Activated CD8-positive, alpha-beta memory T cell treated with anti-CD3 and anti-CD28 coated beads for 1 hour (primary cell): ENCODE measurements at places on chromosomes 5 and 9.

GRCh38 chr5:95223566-95224258 lies 61.2 kb downstream of the MCTP1 start:
- DNase-seq: no peak

DNA sequence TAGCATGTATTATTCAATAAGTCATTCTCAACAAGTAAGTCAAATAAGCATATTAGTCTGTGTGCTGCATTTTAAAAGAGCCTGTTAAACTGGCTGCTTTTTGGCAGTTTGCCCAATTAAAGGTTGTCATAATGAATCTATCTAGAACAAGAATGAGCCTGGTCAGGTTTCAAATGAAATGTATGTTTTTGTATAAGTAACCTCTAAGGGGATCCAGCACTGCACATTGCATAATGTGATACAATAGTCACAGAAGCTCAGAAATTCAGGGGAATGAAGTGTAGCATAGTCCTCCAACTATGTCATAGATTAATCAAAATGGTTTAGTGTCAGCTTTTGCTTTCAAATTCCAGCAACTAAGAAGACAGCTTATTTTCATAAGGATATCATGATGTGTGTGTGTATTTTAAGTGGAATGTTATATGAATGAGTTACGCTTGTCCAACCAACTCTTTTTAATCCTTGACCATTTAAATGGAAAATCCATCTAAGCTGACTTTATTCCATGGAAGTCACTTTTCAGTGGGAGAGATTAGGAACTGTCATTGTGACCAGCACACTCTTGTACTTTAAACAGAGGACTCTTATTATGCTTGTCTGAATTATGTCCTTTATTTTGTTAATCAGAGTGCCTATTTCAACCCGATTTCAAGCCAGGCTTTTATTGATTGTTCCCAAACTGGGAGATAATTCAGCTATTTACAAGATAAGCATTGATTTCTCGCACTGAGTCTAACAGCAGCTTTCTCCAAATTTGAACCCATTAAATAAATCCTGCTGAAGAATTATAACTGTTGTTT lies 283.9 kb upstream of the ADAMTSL1 start:
- DNase-seq: no peak

DNA sequence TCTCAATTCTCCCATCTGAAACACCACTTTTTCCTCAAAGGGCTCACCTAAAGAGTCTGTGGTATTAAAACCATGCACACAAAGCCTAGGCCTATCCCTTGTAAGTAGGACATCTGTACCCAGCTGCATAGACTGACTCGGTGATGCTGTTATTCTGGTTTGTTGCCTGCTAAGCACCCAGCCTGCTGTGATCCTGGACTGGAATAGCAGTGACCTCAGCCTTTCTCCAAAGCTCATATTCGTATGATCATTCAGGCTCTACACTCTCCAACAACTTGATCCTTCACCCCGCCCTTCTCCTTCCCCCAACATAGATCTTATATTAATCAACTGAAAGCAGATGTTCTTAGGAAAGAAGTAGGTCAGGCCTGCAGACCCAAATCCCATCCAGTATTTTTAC lies 81.4 kb upstream of the WWC1 start:
- DNase-seq: no peak

- DNase-seq: no peak
Measured at GRCh38 chr9:21580636-21581378, 98.7 kb upstream of the IFNE start.

- DNase-seq: no peak
Measured at GRCh38 chr9:118100529-118101419, 396.6 kb downstream of the TLR4 start.

DNA sequence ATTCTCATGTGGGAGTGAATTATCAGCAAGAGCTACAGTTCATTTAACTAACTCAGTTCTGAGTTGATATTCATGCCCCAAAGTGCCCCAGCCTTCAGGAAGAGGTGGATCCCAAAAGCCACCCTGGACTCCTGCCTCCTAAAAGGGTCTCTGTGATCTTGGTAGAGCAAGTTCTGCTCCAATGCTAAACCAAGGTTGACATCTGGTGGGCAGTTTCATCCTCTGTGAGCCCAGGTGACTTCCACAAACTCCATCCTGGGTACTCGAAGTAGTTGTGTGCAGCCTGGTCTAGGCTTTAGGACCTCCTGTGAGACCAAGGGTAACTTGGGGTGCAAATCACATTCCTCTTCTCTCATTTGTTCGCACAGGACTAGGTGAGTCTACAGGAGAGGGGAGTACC lies 816.8 kb downstream of the MTRR start:
- DNase-seq: no peak

- no peak for DNase-seq
Measured at GRCh38 chr5:61328791-61329549, 3.1 kb upstream of the ZSWIM6 start.

GRCh38 chr5:135625486-135625885 lies 46.7 kb upstream of the CXCL14 start:
- no peak for DNase-seq

GRCh38 chr9:131709771-131710431 lies 30.0 kb downstream of the RAPGEF1 start:
- no peak for DNase-seq

- no peak for DNase-seq
Measured at GRCh38 chr5:138273834-138274188, 610 bp downstream of the GFRA3 start.

DNA sequence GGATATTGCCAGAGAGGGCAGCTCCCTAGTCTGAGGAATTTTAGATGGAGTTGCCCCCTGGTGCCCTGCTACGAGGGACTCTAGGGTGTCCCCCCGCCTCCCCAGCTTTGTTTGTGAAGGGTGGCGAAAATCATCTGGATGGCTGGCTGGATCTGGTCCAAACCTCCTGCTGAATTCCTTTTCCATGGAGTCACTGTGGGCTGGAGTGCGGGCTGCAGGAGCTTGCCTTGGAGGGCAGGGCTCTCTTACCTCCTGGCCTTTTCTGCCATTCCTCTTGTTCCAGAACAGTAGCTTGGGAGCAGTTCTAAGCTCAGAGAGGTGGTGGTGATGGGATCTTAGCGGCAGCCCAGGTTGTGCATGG lies 2.1 kb downstream of the SYNPO start:
- no peak for DNase-seq

DNA sequence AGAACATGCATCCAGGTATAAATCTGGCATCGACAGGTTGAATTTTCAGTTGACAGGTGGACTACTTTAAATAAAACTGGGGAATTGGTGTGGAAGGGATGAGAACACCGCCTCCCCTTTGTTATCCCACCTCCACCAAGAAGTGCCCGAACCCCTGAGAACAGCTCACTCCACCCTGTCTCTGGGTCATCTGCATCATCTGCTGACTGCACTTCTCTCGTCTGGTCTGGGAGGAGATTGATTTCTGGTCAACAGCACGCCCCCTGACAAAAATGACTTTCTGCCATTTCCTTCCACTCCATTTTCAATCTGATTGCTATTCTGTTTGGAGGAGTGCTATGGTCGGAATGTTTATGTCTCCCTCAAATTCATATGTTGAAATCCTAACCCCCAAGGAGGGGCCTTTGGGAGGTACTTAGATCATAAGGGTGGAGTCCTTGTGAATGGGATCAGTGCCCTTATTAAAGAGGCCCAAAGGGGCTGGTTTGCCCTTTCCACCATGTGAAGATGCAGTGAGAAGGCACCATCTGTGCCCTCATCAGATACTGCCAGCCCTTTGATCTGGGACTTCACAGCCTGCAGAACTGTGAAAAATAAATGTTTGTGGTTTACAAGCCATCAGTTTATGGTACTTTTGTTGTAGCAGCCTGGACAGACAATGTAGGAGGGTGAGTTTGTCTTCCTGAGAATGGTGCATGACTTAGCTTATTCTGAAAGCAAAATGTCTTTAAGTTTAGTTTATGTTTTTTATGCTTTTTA lies 145.7 kb downstream of the EGFLAM start:
- no peak for DNase-seq

DNA sequence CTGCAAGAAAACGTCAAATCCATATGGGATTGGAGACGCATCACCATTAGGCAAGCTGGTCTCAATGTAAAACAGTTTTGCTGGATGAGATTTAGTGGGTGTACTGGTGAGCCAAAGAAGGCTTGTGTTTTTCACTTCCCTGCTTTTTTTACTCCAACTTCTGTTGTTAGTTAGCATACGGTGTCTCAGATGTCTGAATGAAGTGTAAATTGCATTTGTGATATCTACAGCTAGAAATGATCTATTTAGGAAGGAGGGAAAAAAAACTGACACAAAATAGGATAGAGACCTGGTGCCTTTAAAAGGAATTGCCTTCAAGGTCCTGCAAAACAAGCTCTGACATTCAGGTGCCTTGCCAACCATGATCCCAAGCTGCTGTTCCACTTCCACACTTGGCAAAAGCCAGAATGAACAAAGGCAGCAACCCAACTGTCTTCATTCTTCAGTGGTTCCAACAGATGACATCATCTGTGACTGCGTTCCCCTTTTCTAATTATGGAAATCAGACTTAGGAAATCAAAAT lies 104.2 kb upstream of the RAI14 start:
- no peak for DNase-seq

DNA sequence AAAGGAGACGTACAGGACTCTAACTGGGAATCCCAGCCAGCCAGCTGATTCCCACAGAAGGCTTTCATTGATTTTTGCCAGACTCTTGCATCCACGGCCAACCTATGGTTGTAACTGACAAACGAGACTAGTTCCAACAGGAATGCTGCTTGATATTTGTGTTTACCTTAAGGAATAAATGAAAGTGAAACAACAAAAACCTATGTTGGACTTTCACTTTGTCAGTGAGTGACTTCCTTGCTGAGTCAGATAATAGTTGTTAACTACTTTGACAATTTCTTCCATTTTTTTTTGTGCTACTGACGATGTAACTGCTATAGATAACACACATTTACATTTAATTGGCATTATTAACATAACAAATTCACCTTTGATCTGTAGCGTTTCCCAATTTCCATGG lies 63.4 kb upstream of the LRRTM2 start:
- DNase-seq: no peak

DNA sequence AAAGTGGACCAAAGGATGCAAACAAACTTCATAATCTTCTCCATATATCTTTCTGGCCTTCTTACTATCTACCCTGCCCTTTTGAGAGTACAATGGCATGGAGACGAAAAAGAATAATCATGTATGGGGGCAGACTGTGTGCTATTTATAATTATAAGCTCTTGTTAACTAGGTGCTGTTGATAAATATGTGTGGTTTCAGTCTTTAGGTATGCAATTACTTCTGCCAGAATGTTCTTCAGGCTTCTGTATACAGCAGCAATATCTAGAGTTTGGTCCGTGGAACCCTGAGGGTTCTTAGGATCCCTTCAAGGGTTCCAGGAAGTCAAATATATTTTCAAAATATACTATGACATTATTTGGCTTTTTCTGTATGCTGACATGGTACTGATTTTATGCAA lies 20.5 kb upstream of the PRR16 start:
- no peak for DNase-seq

DNA sequence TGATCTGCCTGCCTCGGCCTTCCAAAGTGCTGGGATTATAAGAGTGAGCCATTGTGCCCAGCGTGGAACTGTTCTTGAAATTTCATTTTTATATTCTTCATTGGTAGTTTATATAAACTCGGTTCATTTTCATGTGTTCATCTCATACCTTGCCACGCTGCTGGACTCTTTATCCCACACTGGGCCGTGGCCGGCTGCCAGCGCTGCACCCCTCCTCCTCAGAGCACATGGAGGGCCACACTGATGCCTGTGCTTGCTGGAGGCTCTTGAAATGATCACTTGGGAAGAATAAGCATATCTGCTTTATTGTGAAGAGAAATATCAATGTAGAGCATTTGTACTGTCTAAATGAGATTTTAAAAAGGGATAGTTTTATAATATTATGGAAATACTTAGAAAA lies 69.5 kb downstream of the EHMT1 start:
- no peak for DNase-seq

DNA sequence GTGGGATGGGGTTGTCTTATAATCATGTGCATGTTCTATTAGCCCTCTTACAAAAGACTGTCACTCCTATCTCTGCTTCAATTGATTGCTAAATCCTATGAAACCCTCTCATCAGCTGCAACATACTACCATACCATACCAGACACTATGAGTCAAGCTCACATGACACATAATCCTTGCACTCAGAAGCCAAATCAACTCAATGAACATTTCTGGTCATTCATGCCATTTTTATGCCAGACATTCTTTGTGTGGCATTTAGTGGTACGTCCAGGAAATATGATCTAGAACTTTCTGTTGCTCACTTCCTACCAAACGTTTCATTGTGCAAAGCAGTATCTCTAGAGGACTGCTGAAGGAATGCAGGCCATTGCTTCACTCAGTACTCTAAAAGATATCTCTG lies 159.2 kb upstream of the GNA14 start:
- DNase-seq: no peak

DNA sequence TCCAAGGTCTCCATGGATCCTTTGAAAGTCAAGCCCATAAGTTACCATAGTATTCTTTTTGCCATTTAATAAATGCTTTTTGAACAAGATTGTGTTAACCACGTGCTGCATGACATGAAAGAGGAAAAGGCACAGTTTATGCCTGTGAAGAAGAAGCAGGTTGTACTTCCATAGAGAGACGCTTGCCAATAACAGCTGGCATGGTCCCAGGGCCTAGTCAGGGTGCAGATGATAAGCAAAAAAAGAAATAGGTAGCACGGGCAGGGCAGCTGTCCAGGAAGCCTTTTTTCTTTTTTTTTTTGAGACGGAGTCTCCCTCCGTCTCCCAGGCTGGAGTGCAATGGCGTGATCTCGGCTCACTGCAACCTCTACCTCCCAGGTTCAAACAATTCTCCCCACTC lies 71.8 kb upstream of the CLINT1 start:
- DNase-seq: no peak

GRCh38 chr9:4680750-4681149 lies 1.4 kb downstream of the CDC37L1 start:
- no peak for DNase-seq

DNA sequence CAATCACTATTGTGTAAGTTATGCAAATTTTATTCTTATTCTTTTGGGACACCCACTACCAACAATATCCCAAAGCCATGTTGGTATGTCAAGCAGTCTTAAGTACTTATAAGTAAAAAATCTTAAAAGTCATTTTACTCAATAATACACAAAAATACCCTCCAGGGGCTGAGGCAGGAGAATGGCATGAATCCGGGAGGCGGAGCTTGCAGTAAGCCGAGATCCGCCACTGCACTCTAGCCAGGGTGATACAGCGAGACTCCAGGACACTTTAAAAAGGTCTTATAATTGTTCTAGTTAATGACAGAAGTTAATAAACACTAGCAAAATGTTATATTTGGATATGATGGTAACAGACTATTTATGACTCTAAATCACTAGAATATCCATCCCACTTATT lies 16.8 kb downstream of the CLINT1 start:
- no peak for DNase-seq

DNA sequence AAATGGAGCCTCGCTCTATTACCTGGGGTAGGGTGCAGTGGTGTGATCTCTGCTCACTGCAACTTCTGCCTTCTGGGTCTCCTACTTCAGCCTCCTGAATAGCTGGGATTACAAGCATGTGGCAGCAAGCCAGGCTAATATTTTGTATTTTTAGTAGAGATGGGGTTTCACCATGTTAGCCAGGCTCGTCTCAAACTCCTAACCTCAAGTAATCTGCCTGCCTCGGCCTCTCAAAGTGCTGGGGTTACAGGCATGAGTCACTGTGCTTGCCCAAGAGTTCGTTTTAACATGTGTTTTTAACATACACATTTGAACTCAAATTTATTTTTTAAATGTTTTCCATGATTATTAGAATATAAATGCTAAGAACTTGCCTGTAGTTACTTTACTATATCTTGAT lies 34.2 kb downstream of the MARCHF6 start:
- no peak for DNase-seq
